AG08395 (cell line): ENCODE measurements at places on chromosomes 7 and 10.
A peak's percentile ranks its signal among the peaks of the same experiment; 100 is the strongest.

- no peak for DNase-seq
Measured at GRCh38 chr7:26759108-26759507, 105.3 kb downstream of the SKAP2 start.

DNA sequence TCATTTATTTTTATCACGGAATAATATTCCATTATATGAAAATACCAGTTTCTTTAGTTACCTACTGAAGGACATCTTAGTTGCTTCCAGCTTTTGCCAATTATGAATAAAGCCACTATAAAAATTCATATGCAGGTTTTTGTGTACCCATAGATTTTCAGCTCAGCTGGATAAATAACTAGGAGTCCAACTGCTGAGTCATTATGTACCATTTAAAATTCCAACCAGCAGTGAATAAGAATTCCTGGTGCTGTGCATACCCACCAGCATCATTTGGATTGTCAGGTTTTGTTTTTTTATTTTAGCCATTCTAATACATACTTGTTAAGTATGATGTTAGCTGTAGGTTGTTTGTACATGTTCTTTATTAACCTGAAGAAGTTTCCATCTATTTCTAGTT lies 14.5 kb downstream of the FAM24B start:
- peak; percentile 56 for DNase-seq

- DNase-seq, result no peak
Measured at GRCh38 chr10:85857791-85858190, 508.8 kb downstream of the GRID1 start.

GRCh38 chr10:70594161-70594560 lies 8.4 kb downstream of the PRF1 start:
- no peak for DNase-seq

DNA sequence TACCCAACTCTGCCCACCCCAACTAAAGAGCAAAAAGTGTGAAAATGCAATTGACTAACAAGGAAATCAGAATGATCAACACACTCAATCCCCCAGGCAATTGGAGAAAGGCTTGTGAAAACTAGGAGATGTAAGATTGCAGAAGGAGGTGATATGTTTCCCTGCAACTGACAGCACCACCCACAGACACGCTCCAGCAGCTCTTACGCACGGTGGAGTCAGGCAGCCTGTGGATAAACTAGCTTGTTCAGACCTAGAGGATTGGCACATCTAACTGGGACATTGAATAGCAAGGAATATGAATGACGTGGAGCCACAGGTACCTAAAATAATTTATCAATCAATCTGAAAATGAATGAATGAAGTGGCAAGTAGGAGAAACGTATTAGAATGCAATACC lies 125.7 kb upstream of the MYO3A start:
- no peak for DNase-seq

- no peak for DNase-seq
Measured at GRCh38 chr10:118729641-118730258, 25.0 kb downstream of the CACUL1 start.

DNA sequence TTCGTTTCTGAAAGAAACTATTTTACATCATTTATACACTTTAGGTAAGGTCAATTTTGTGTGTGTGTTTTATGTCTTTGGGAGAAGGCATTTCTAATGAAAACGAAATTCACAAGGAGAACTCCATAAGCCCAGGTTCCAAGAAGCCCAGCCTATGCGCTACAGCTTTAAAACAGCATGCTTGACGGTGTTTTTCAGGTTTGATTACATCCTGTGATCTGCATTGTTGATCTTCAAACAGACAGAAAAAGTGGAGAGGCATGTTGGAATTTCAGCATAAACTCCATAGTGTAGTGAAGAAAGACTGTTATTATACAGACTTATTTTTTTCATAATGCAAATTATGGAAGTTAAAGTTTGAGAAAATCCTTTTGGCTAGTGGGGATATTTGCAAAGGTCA lies 187.6 kb downstream of the TEX36 start:
- DNase-seq, result no peak

DNA sequence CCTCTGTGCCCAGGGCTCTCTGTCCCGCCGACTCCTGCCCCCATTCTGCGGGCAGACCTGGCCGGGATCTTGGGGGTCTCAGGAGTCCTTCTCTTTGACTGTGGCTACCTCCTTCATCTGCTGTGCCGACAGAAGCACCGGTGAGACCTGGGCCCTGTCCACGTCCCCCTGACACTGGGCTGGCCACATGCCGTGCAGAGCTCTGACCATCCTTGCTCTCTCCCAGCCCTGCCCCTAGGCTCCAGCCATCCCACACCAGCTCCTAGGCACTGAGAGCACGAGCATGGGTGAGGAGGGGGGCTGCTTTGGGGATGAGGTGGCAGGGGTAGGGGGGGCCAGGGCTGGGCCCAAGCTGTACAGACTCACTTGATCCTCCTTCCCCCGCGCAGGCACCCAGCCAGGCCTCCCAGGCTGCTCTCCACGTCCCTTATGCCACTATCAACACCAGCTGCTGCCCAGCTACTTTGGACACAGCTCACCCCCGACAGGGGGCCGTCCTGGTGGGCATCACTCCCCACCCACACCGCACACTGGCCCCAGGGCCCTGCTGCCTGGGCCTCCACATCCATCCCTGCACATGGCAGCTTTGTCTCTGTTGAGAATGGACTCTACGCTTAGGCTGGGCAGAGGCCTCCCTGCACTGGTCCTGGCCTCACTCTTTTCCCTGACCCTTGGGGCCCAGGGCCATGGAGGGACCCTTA lies 4.8 kb upstream of the PILRB start:
- DNase-seq, result no peak

- DNase-seq, result peak; percentile 16
Measured at GRCh38 chr7:128041203-128041602, 10.0 kb upstream of the LRRC4 start.

- DNase-seq, result no peak
Measured at GRCh38 chr10:125130260-125130659, 30.1 kb downstream of the CTBP2 start.

DNA sequence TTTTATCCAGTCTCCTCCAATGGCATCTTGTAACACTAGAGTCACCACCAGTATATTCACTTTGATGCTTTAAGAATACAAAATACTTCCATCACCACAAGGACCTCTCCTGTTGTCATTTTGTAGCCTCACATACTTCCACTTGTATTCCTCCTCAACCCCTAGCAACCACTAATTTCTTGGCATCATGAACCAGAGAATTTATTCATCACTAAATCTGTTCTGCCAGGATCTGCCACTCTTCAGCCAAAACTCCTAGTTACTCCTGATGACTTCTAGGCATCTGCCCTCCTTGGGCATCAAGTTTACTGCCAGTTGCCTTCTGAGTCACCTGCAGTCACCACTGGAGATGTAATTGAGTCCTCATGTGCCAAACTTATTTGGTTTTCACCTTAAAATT lies 906.8 kb downstream of the CNTNAP2 start:
- DNase-seq, result no peak

- DNase-seq, result no peak
Measured at GRCh38 chr10:48574817-48575380, 30.0 kb downstream of the ARHGAP22 start.

DNA sequence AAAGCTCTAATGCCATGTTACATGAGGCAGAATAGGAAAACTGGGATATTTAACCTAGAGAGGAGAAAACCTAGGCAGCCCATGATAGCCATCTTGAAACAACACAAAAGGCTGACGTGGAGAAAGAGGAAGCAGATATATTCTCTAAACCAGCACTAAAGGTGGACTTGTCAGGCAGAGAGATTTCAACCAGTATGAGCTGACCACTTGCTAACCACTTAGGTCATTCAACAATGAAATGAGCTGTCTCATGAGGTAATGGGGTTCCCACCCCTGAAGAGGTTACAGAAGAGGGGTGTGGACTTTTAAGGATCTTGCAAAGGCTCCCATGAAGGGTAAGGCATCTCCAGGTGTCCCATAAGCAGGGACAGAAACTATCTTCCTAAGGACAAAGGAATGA lies 26.8 kb upstream of the EGR2 start:
- DNase-seq, result no peak

- no peak for DNase-seq
Measured at GRCh38 chr10:101749047-101750016, 26.6 kb downstream of the FGF8 start.

GRCh38 chr10:132064082-132064755 lies 1.5 kb upstream of the JAKMIP3 start:
- no peak for DNase-seq

- no peak for DNase-seq
Measured at GRCh38 chr10:79072994-79073645, 4.4 kb downstream of the ZMIZ1 start.

DNA sequence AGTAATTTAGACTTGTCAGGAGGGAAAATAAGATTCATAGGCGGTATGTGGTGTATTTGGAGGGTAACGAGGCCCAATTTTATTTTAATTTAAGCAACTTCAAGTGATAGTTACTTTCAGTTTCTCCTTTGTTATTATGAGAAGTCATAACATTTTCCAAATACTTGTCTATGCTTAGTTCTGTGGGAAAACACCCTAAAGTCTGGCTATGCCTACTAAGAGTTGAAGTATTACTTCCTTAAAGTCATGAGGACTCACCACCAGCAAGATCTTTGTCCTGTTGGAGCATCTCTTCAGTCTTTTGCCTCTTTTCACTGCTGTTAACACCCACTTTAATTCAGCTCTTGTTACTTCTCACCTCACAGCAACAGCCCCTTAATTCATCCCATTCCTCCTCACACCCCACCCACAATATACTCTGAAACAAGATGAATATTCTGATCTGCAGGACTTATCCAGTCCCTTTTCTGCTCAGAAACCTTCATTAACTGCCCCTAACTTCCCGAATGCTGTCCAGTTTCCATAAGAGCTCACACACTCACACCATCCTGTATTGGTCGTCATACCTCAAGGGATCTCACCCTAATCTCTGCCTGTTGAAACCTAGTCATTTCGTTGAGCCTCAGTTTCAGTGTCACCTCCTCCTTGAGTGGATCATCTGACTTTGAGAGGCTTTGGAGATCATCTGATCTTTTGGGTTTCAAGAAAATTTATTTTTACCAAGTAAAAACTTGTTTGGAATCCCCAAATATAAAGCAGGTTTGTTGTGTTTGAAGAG lies 61.3 kb downstream of the DNAH11 start:
- DNase-seq, result no peak

DNA sequence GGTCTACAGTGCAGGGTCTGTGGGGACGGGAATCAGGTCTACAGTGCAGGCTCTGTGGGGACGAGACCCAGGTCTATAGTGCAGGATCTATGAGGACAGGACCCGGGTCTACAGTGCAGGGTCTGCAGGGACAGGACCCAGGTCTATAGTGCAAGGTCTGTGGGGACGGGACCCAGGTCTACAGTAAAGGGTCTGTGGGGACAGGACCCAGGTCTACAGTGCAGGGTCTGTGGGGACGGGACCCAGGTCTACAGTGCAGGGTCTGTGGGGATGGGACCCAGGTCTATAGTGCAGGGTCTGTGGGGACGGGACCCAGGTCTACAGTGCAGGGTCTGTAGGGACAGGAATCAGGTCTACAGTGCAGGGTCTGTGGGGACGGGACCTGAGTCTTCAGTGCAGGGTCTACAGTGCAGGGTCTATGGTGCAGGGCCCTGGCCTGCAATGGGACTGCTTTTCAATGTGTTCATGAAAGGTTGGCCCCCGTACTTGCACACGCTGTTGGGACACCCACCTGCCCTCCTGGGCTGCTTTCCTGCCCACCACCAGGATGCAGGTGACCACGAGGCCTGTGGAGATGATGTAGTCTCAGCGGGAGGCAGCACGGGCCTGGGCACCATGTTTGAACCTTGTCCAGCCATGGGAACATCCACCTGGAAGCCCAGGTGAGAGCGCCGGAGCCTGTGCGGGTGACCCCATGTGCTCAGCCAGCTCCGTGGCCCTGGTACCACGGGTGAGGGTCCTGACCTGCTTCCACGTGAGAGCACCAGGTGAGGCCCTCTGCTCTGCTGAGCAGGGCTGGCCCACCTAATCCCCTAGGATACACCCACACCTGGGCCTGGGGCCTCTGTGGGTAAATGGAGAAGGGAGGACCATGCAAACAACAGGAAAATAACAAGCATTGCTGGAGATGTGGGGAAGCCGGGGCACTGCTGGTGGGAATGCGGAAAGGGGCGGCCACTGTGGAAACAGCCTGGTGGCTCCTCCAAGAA lies 91.4 kb upstream of the DIP2C start:
- DNase-seq, result no peak

DNA sequence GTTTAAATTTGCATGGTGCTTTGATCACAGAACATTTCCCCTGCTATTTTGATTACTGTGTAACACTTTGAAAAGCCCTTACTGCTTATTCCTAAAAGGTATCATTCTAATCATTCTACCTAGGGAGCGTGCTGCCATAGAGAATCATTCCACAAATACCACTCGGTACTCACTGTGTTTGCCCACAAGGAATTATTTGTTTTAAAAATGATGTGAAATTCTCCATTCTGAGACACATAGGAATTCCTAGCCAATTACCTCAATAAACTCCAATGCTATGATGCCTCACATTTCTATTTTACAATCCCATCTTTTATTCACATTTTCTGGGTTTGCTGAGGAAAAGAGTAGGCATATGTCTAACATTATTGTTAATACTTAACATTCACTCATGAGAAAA lies 16.2 kb upstream of the TES start:
- DNase-seq, result peak; percentile 21

DNA sequence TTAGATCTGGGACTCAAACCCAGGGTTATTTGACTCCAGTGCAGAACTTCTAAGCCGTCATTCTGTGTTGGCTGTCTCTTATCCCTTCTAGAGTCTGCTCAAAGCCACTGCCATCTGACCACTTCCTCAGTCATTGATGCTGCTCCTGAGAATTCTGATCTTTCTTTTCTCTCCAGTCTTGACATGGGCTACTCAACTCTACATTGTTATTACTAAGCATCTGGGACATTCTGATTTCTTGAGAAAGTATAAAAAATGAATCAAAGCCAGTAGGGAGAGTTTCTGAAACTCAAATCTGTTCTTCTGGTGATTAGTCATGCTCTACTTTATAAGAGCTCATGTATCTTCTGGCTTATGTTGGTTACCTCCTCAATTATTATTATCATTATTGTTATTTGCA lies 48.7 kb downstream of the ANK3 start:
- DNase-seq, result no peak

- no peak for DNase-seq
Measured at GRCh38 chr7:35355199-35355598, 101.3 kb upstream of the TBX20 start.

DNA sequence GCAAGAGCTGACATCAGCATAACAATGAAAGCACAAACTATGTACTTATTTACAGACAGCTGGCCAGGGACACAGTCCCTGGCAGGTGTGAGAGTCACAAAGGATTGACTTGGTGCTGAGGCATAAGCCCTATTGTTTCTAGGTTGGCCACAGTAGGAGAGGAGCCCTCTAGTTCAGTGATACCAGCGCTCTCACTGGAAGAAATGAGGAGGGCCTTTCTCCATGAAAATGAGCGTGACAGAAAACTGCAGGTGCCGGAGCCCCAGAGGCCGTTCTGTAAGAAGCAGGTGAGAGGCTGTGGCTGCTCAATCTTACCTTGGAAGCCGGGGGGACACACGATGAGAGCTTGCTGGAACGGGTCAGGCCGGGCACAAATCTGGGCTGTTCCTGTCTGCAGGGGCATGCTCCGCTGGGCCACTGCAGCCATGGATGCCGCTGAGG lies 90.5 kb downstream of the CLEC2L start:
- DNase-seq, result no peak
